Substantia nigra (tissue), 51 donors: ENCODE measurements at places on chromosomes 2 and 18.

DNA sequence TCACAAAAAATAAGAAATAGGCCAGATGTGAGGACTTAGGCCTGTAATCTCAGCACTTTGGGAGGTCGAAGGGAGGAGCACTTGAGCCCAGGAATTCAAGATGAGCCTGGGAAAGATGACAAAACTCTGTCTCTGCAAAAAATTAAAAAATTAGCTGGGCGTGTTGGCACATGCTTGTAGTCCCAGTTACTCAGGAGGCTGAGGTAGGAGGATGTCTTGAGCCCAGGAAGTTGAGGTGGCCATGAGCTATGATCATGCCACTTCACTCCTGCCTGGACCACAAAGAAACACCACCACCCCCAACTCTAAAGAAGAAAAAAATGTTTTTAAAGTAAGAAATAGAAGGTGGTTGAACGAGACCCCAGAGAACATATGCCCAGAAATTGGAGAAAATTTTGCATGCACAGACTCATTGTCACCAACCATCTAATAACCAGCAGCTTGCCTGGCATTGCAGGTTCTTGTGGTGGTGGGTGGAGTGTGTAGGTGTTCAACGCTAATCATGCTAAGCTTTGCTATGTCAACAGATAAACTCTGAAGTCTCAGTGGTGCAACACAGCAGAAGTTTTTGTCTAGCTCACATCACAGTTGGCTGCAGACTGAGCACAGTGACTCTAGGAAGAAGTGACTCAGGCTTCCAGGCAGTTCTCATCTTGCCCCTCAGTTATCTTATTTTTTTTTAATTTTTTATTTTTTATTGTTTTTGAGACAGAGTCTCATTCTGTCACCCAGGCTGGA lies 18.6 kb downstream of the ARL4C start:
- DNase-seq = no peak

DNA sequence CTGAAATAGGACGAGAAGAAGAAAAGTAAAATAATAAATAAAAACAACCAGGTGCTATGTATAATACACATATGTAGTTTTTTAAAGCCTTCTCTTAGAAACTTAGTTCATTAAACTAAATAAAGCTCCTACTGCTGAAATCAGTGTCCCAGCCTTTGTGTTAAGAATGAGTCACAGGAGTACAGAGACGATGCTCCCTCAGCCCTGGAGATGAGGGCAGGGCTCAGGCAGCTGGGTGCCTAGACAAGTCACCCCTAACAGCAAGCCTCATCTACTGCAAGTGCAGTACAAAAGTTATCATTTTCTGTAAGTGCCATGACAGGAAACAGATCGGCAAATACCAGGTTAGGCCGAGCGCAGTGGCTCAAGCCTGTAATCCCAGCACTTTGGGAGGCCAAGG lies 18.2 kb downstream of the KIDINS220 start:
- no peak for DNase-seq

GRCh38 chr2:36965751-36966369 lies 476 bp downstream of the STRN start:
- DNase-seq = peak; percentile 59

DNA sequence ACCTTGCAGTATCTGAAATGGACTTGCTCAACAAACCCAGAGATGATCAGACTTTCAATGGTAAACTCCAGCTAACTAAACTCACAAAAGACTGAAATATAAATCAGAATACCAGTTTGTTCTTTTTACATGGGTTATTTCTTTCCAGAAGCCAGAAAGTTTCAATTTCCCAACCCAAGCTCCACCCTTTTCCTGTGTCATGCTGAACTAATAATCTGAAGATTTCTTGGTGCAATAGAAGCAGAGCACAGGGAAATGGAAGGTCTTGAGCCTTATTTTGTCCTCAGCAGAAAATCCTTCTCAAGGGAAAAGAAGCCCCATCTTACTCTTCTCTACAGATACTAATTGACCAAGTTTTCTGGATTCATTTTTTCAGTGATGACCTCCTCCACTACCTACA lies 93.3 kb upstream of the PAPOLG start:
- DNase-seq = no peak

GRCh38 chr2:12236136-12236844 lies 480.4 kb upstream of the TRIB2 start:
- DNase-seq = no peak

DNA sequence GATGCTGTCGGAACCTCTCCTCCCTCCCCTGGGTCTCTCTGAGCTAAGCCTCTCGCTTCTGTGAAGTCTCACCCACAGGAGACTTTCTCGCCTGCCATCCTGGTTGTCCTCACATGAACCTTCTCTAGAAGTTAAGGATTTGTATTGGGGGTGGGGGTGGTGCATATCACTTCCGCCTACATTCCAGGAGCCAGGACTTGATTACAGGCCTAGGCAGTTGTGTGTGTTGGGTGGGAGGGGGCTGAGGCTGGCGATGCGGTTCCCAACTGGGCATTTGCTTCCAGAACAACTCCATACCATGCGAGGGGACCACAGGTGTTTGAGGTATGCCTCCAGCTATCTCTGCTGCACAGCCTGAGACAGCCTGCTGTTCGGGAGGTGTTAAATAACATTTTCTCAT lies 56.8 kb upstream of the MGAT4A start:
- no peak for DNase-seq

GRCh38 chr18:74197705-74198341 lies 49.5 kb downstream of the TIMM21 start:
- no peak for DNase-seq

GRCh38 chr2:65800998-65801397 lies 368.6 kb upstream of the SPRED2 start:
- DNase-seq = no peak

DNA sequence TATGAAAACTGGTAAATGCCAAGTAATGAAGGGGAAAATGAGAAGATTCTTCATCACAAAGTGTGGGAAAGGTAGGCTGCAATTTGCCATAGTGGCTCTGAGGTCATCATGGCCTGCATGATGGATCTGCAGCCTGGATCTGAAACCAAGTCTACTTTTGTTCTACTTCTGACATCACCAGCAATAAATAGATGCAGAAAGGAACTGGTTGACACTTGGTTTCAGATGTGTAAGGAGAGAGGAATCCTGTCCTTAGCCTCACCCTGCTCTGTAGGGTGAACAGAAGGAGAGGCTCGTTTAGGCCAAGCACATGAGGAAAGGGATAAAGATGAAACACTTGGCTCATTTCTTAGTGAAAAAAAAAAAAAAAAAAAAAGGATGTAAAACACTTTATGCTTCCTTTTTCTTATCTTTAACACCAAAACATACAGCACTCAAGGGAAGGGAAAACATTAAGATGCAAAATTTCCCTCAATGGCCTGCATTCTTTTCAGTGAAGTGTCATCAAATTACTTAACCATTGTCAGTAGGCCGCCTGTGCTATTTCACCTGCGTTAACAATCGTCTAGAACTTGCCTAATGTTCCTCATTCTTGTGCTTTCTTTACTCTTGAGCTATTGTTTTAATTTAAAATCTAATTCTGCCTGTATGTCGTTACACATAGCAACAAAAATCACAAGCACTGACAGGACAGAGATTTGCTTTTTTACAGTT lies 3.9 kb downstream of the NEB start:
- DNase-seq = no peak

DNA sequence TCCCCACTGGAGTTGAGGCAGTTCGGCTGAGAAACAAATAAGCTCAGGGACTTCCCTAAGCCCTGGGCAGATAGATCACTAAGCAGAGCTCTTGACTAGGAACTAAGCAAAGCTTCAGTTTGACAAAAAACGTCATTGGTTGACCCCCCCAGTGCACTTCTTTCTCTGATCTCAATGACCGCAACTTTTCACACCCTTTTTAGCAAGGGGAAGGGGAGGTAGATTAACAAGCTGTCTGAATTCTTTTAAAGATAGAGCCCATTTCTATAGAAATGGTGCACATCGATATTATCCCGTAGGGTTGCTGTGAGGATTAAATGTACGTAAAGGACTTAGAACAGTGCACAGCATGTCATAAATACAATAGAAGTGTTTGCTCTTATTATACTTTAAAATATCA lies 42.5 kb downstream of the PIEZO2 start:
- DNase-seq = no peak

DNA sequence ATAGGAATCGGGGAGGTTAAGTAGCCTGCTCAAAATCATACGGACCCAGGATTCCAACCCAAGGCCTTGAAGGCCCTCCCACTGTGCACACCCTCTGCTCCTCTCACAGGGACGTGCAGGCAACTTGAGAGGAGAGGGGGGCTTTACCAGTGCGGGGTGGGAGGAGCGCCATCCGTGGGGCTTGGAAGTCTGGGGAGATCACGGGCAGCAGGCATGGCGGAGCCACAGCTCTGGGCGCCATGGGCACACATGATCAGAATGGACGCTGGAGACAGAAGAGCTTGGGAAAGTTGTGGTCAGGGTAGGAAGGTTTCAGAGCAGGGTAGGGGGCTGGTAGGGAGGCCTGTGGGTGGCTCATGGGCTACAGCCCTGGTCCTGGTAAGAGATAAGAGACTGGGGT lies 70.7 kb downstream of the TFCP2L1 start:
- DNase-seq = no peak

- DNase-seq = no peak
Observed at GRCh38 chr2:144117086-144117485, 402.8 kb downstream of the ZEB2 start.

- no peak for DNase-seq
Observed at GRCh38 chr2:136891100-136891499, 125.8 kb downstream of the THSD7B start.
